ENCODE measurements at places on chromosomes 2 and 18.

DNA sequence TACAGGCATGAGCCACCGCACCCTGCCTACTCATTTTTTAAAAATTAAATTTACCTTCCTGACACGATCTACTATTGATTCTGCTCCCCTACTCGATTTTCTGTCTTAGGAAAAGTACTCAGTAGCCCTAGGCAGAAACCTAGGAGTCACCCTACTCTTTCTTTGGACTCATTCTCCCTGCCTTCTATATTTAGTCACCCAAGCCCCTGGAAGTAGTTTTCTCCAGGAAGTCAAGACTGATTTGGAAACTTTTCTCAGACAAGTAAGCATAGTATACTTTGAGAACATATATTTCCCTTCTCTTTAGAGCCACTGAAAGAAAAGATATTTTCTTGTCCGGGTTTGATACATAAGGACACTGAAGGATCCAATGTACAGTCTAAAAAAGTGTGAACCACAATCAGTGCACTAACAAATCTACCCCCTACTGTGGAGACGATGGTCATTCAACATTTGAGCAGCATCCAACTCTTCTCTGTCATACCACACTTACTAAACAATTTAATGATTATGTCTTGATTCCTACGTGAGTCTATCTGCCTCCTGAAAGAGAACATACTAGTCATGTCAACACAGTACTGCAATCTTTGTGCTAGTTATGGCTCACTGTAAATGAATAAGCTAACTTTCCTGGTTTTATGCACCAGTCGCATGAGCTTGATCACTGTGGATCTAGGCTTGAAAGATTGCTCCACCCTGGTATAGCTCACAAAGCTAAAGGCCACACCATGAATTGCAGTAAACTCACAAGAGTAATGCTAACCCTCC, 19.8 kb downstream of the YWHAQ start:
- no peak for DNase-seq

DNA sequence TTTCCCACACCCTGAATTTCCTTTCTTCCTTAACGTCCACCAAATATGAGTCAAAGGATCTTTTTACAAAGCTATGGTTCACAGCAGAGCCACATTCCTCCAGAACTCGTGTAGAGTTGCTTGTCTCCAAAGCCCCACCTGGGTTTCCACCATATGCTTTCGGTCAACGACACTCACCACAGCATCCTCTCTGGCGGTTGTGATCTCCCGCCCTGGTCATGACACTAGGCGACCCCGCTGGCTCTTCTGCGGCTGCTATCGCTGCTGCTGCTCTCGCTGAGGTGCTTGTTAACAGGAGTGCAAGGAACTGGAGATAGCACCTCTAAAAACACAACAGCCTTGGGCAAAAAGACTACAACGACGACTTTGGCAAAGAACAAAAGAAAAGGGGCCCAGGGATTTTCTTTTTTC, 340 bp downstream of the SLC40A1 start:
- no peak for DNase-seq

DNA sequence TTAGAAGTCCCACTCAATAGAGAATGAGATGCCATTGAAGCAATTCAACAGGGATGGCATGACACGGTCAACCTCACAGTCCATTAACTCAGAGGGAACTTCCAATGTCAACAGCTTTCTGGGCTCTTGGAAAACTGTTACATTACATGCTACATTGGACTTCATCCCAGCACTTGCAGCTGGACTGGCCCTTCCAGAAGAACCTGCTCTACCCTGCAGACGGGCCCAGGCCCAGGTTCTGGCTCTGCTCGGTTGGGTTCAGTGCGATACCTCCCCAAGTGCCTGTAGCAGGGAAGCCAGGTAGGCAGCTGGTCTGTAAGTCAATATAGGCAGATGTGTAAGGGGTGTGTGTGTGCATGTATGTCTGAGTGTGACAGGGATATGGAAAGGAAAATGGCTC, 12.9 kb downstream of the LAMA1 start:
- no peak for DNase-seq

DNA sequence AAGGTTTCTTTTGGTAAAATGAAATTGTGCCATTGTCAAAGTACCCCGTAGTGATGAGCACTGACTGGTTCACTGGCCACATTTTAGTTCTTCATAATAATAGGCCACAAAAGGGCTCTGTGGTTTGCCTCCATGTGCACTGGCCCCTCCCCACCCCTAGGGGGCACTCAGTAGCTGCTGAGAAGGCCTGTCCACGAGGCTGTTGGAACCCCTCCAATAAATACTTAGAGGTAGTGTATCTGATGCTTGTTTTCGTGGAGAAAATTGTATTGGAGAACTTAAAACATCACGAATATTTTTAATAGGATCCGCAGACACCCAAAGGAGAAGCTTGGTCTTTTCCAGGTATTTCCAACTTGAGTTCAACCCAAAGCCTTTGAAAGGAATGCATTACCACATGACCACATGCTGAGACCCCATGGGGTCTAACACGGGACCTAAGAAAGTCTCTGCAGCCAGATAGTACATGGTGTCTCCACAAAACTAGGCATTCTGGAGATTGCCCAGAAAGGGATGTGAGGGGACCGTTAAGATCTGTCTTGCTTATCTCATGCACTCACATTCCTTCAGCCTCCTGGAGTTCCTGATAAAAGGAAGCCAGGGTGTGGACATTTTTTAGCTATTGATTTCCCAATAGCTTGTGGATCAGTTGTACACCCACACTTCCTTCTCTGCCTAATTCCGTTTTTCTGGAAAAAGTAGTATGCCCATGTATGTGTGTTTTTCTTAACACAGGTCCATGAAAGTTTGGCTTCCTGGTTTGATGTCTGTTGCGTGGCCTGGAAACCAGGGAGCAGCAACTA, 28.5 kb upstream of the NOSTRIN start:
- peak; percentile 52 for DNase-seq

DNA sequence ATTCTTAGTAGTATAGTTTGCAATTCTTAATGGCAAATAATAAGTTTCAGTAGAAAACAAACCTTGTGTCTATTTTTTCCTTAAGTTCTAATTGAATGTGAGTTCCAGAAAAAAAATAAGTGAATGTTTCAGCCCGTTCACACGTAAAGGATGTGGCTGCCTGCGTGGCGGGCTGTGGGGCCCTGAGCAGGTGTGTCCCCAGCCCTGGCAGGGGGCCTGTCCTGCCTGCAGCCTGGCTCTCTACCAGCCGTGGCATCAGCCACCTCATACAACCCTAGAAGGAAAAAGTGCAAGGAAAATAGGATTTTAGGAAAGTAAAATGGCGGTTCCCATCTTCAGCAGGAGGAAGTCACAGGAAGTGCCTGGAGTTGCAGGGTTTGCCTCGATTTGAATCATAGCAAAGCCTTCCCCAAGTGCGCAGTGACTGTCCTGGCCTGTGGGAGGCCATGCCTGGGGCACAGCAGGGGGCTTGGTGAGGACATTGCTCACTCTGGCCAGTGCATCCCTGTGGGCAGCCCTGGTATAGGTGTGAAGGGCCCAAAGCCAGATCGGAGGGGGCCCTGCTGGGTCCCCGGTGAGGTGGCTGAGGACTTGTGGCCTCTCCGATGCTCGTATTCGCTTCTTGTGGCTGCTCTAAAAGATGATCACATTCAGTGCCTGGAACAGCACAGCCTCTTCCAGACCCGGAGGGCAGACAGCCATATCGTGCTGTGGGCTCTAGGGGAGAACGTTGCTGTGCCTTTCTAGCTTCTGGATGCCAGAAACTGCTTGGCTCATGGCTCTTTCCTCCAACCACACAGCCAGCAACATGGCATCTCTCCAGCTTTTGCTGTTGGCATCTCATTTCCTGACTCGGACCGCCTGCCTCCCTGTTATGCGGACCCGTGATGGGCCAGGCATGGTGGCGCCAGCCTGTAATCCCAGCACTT, 12.6 kb downstream of the DTYMK start:
- DNase-seq = peak; percentile 85

DNA sequence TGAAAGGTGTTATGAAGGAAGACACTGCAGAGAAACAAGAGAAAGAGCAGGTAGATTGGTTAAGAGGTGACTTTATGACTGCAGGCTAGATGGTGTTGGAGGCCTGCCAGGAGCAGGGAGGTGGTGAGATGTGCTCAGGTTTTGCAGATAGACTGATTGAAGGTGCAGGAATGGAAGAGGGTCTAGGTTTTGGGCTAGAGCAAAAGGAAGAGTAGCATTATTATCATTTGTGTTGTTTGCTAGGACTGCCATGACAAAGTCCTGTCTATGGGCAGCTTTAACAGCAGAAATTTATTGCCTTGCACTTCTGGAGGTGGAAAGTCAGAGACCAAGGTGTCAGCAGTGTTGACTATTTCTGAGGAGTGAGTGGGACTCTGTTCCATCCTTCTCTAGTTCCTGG, 172.9 kb upstream of the SOX11 start:
- no peak for DNase-seq

GRCh38 chr18:80002468-80002867, 14.1 kb upstream of the TXNL4A start:
- DNase-seq = no peak

DNA sequence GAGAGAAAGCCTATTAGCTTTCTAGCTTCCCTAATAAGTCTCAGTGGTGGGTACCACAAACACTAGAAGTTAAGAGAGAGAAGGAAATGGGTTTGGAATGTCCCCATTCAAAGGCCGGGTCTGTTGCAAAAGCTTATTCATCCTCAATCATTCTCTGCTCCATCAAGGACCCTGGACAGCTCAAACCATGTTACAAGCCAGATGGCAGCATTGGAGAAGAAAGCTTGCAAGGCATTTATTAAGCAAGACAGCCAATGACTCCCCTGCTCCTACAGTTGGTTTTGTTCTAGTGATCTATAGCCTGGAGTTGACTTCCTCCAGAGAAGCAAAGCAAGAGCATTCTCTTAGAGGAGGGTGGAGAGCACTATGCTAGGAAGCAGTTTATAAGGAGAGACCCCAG, 86.9 kb upstream of the LMAN1 start:
- peak; percentile 35 for DNase-seq

DNA sequence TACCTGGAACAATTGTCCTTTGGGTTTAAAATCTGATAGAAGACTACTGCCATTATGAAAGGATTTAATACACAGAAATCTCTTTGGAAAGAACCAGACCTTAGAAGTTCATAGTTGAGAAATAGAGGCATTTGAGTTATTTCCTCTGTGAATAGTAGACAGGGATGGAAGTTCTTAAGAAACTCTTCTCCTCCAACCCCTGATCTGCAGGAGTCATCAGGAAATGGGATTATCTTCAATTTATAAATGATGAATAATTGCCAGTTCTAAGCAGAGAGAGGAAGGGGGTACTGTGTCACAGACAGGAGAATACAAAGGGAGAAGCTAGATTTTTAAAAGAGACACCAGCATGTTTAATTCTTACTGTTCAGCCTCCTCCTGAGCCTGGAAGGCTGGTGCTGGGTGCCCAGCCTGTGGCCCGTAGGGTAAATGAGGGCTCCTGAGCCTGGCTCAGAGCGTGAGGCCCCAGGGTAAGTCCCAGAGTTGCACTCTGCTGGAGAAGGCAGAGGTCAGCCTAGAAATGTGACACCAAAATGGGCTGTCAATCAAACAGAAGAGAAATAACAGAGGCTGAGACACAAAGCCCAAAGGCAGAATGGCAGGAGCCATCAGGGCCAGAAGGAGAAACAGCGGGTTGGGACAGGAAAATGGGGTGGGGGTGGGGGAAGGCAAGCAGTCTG, 58.2 kb upstream of the PKDCC start:
- DNase-seq = no peak

DNA sequence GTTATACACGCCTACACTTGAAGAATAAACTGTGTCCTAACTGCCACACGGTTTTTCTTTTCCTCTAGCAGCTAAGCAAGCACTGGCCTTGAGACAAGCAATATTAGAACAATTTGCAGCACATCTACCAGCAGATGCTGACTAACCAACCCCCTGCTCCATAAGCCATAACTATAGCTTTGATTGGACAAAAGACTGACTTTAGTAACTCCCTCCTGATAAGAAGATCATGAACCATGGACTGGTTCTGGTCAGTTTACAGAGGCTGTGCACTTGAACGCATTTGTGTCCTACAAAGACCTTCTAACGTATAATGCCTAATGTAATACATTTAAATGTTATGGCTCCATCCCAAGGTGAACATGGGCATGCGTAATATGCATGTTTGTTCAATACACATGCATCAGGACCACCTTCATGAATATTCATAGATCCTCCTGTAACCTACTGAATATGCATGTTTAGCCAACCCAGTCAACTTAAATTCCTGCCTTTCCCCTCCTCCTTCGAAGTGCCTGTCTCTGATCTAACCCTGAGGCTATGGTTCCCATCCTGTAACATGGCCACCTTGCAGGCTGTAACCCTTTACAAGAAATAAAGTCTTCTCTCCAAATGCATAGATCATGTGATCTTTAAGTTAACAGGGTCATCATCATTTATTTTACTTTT, 26.5 kb downstream of the SLC4A5 start:
- peak; percentile 12 for DNase-seq

DNA sequence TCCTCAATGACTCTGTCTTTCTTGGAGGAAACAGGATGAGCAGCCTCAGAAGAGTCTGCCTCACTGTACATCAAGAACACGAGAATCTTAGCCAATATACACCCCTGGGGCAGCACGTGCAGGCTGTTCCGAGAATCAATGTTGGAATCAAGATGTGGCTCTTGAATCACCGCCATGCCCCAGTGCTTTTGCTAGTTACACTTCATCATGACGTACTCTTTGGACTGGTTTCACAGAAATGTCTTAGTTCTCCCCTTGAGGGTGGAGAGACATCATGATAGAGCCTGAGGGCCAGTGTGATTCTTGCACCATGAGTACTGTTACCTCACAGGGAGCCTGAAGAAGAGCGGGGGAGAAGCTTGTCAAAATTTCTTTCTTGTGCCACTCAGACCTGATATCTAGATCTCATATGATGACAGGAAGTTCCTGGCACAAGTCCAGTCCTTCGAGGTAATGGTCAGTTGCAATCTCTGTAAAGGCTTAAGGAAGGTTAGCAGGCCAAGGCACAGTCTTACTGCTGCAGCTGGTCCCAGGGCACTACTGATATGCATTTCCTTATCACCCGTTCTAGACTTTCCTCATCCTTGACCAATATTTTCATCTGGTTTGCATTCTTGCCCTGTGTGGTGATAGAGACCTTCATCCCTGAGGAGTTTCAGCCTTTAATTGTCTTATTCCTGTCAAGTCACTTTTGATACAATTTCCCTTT, 28.2 kb upstream of the STAT4 start:
- DNase-seq = peak; percentile 71

DNA sequence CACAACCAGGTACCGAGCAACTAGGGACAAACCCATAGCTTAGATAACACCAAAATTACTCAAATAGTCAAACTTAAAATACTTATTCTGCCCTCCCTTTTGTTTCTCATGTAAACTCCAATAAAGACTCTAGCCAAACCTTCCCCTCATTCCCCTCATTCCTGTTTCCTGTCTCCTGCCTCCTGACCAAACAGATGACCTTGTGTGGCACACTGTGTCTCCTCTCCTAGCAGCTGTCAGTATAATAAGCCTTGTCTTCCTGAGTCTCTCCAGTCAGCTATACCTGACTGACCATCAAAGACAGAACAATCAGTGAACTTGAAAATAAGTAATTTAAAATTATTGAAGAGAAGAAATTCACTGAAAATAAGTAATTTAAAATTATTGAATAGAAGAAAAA, 14.3 kb downstream of the SULT1C4 start:
- no peak for DNase-seq

- DNase-seq = no peak
Observed at GRCh38 chr18:23887493-23887892, 127.1 kb upstream of the TTC39C start.
